ENCODE measurements at places on chromosomes 5 and 9.

- DNase-seq = no peak
These were observed 72.5 kb upstream of the GPR151 start for GRCh38 chr5:146588331-146589027.

DNA sequence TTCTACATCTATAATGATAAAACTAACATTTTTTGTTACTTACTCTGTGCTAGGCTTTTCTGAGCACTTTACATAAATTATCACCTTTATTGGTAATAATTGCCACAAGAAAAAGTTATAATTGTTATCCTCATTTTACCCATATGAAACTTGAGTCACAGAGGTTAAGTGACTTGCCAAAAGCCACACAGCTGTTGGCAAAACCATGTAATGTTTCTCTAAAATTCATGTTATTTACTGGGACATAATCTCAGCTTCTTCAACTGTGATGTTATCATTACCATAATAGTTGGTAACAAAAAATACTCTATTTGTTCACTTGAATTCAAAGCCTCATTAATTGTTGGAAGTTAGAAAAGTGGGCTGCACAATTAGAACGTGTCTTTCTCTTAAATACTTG, 437.3 kb downstream of the BRINP1 start:
- no peak for DNase-seq

DNA sequence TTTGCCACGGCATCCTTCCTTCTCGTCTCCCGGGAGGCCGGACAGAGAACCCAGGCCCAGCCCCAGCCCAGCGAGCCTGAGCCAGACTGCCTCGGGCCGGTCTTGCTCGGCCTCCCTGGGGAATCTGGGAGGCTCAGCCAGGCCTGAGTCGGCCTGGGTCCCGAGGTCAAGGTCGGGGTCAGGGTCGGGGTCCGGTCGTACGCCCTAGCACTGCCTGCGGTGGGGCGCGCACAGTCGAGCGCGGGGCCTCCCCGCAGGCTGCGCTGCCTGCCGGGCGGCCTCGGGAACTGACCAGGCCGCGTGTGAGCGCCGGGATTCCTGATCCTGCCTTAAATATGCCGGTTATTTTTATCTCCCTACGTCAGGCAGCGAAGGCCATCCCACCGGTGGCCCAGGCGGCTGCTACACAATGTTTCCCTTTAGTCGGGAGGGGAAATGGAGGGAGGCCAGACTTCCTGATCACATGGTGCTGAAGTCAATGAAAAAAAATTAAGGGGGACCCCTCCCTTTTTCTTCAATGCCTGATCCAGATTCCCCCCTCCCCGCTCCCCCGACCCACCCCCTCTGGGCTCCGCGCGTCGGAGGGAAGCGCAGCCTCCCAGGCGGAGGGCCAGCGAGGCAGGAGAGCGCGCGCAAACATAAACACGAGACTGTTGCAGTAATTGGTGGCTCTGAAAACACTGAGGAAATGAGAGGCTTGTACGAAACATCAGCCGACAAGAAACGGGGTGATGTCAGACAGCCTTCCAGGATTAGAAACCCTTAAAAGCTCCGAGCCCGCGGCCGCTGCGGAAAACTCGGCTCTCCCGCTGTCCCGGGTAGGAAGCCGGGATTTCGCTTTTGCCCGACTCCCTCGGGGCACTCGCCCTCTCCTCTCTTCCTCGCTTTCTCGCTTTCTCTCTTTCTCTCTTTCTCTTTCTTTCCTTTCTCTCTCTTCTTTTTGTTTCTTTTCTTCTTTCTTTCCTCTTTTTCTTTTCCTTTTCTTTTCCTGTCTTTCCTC, 148.2 kb upstream of the KLF4 start:
- no peak for DNase-seq

DNA sequence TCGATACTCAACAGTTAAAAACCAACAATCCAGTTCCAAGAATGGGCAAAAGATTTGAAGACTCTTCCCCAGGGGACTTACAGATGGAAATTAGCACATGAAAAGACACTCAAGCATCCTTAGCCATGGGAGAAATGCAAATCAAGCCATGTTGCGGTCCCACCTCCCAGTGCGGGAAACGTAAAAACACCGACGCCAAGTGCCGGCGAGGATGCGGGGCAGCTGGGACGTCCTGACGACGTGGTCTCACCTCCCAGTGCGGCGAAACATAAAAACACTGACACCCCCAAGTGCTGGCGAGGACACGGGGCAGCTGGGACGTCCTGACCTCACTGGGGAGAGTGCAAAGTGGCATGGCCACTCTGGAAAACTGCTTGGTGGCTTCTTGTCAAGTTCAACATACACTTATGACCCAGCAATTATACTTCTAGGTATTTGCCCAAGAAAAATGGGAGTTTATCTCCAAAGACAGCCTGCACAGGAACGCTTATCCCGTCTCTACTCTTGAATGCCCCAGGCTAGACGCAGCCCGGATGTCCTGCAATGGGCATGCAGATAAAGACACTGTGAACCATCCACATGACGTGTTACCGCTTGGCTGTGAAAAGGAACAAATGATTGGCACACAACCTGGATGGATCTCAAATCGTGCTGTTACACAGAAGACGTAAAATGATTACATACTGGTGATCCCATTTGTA, 60.1 kb upstream of the UBAC1 start:
- no peak for DNase-seq

DNA sequence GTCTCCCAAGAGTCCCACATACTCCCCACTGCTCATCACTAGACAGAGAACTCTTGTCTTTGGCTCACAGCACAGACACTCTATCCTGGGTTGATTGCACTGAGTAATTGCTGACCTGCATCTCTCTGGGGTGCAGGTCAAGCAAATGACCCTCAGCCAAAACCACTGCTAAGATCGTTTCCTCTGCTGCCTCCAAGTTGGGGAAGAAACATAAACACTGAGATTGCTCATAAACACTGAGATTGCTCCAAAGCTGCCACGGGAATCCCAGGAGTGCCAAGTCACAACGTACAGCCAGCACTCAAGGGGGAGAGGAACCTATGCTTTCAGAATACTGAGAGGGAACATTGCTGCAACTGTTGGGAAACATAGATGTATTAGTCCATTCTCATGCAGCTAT, 1402.1 kb upstream of the ACO1 start:
- no peak for DNase-seq

GRCh38 chr9:127858041-127858512, 3.6 kb upstream of the ENG start:
- no peak for DNase-seq

DNA sequence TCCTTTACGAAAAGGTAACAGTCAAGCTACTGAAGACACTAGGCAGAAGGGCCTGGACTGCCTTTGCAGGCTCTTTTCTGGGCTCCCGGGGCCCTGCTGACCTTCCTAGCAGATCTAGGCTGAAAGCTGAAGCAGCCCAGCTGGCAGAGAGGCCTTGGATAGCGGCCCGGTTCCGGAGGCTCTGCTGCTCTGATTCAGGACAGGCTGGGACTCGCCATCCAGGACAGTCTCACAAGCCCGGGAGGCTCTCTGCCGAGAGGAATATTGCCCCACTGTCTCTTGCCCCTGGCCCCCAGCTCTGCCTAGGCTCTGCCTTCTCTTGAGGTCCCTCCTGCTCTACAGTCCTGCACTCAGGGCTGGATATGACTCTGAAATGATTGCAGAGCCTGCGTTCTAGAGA, 67.8 kb downstream of the PSD2 start:
- no peak for DNase-seq

GRCh38 chr9:106697390-106697749, 165.6 kb upstream of the ZNF462 start:
- no peak for DNase-seq

GRCh38 chr5:158886957-158887356, 212.8 kb downstream of the EBF1 start:
- DNase-seq = no peak

DNA sequence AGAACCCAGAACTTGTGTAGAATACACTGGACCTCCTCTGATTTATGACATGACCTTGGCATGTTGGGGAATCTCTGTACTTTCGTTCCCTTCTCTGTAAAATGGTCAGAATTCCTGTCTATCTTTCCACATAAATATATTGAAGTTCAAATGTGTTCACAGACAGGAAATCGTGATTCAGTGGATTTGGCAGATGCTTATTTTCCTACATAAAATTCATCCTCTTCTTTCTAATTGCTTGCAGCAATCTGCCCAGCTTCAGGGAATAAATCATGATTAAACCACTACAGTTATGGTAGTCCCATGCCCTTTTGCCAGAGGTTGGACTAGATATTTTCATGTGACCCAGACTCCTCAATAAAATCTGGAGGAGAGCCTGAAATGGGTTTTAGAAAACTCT, 52.1 kb upstream of the ARL15 start:
- no peak for DNase-seq

DNA sequence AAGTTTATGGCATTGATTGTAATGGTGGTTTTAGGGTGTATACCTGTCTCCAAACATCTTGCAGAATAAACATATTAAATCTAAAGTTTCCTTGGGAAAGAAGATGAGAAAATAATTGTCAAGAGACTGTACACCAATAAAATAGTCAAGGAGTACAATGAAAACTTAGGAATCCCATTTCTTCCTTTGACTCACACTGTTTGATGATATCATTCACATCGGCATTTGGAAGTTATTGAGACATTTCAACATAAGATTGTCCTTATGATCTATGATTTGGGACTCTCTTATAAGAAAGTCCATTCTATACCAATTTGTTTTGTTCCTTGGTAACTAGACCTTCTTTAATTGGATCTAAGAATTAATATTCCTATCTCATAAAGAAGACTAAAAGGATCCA, 482.7 kb downstream of the RAB3C start:
- no peak for DNase-seq

DNA sequence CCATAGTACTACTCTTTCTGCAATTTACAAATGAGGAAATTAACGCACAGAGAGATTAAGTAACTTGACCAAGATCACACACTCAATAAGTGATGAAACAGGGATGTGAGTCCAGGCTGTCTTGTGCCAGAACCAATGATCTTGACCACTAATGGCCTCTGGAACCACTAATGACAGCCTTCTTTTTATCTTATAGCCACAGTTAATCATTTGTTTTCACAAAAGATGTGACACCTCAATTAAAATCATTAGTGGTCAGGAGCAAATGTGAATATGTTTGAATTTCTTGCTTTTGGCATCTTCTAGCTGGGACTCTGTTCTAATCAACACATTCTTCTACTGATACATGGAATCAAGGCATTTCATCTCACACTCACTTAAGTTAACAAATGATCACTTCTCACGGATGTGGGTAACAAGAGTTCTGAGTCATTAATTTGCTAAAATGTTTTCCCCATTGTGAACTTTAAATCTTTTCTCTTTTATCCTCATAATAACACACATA, 102.7 kb upstream of the CD180 start:
- no peak for DNase-seq

GRCh38 chr5:59264639-59265245, 628.8 kb downstream of the PDE4D start:
- DNase-seq = no peak

- no peak for DNase-seq
These were observed 52.1 kb downstream of the C9orf50 start for GRCh38 chr9:129568560-129569501.

- no peak for DNase-seq
These were observed 175.4 kb downstream of the SLIT3 start for GRCh38 chr5:169125571-169125970.

- DNase-seq = no peak
These were observed 6.2 kb upstream of the ORM1 start for GRCh38 chr9:114316605-114317230.

DNA sequence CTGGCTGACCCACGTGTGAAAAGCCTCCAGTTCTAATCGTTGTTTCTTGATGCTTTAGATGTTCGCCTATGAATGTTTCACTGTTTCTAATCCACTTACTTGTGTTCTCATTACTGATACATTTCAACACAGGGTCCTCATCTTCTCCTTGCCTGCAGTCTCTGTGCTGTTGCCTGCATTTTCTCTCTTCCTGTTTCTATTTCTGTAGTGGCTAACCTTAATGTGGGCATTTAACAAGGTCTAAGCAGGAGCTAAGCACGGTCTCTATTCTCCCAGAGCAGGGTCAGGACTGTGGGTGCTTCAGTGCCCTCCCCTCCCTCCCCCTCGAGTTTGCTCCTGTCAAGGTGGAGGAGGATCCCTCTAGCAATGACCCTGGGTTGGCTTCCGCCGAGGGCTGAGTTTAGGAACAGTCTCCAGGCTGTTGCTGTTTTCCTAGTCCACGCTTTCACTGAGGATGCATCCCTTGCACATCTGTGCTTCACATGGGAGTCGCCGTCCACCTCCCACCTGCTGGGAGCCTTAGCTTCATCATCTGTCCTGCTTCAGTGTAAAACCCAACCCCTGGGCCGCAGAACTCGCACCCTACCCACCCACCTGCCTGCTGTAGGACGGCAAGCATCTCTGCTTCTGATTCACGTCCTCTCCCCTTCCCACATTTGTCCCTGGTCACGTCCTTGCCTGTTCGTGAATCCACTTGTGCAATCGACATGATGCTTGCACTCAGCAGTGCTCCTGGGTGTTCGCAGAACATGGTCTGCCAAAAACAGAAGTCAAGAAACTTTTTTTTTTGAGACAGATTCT, 2.4 kb upstream of the EXOC3 start:
- DNase-seq = no peak

DNA sequence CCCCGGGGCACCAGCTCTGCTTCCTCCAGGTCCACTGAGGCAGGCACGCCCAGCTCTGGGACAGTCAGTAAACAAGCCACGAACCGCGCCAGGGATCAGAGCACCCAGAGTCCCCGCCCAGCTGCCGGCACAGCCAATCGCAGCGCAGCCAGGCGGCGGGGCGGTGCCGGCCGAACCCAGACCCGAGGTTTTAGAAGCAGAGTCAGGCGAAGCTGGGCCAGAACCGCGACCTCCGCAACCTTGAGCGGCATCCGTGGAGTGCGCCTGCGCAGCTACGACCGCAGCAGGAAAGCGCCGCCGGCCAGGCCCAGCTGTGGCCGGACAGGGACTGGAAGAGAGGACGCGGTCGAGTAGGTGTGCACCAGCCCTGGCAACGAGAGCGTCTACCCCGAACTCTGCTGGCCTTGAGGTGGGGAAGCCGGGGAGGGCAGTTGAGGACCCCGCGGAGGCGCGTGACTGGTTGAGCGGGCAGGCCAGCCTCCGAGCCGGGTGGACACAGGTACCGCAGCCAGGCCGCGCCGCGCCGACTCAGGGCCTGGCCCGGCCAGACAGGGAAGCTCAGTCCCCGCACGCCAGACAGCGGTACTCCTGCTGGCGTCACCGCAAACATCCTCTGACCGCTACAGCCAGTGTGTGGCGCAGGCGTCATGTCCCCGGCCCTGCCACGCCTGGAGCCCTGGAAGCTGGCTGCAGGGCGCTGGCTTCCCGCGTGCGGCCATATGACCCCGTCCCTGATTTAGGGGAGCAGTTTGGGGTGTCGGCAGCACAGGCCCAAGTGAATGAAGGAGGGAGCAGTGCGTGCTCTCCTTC, at the start of gene CTSL:
CTSL (plus strand) TSS at position 220 of the 810 bp plus-strand sequence. CDS start 1,485 bp downstream, outside the sequence.
- peak; percentile 21 for DNase-seq

DNA sequence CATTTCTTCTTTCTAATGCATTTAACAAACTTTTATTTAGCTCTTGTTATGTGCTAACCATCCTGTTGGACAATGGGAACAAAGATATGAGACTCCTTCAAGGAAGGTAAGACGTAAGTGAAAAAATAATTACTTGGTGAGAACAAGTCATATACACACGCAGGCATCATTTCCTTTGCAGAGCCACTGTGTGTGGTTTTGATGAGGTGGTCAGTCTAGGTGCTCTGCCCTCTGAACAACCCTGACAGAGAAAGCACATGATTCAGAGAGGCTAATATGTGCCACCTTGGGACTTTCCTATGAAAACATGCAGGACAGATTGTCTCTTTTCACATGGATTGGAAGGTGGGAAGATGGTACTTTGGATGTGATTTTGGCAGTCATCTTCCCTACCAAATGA, 1162.5 kb upstream of the DMAC1 start:
- DNase-seq = no peak

GRCh38 chr5:16679863-16680262, 63.1 kb upstream of the RETREG1 start:
- no peak for DNase-seq

- no peak for DNase-seq
These were observed 4.2 kb downstream of the CNOT6 start for GRCh38 chr5:180498378-180498777.
